ENCODE measurements at places on chromosomes 16 and 17.

GRCh38 chr16:15650698-15651171 is 690 bp downstream of the NDE1 start:
- no peak for DNase-seq

DNA sequence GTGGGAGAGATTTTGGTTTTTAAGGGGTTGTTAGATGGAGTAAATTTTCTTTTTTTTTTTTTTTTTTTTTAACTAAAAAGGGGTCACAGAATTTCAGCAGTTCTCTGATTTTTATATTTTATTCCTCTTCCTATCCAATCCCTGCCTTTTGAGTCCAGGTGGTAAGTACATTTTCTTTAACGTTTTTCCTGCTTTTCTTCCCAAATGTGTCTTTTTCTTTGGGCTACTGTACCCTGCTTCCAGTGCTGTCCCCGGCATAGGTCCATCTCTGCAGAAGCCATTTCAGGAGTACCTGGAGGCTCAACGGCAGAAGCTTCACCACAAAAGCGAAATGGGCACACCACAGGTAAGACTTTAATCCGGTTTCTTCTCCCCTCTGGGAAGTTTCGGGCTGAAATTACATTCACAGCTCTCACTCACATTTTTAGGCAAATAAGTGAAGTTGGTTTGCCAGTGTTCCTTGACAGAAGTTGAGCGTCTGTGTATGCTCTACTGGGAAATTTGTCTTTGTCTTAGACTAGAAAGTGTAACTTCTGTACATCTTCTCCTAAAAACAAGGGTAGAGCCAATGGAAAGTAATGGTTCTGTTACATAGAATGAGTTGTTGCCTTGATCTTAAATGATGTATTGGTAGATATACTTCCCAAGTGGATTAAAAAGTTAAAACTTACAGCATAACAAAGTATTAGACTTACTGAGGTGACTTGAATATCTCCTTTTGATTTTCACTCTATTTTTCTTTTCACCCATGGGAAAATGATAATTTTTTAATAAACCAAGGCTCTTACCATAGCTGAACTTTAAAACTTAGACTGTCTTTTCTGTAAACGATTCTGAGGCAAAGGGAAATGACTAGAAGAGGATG is 54.5 kb downstream of the TUBD1 start:
- no peak for DNase-seq

GRCh38 chr16:1277151-1277598 is 21.3 kb downstream of the TPSD1 start:
- no peak for DNase-seq

GRCh38 chr17:73228748-73229236 is 32.9 kb downstream of the CPSF4L start:
- DNase-seq, result no peak

- DNase-seq, result no peak
Measured at GRCh38 chr16:81181013-81181720, 57.3 kb upstream of the BCO1 start.

DNA sequence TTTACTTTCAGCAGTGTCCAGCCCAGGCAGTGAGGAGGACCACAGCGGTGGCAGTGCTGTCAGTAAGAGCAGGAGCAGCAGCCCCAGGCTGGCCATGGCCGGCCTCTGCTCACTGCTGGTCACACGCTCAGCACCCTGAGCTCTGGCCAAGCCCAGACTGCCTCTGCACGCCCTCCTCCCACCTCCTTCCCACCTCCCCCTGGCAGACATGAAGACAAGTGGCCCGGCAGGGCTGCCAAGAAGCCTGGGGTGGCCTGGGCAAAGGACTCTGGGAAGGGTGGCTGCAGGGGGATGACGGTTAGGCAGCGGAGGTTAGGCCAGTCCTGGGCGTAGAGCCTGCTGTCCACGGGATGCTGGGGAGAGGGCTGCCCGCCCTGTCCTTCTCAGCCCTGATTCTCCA is at the start of gene C16orf89:
TSS of gene C16orf89 (minus strand) at position 144 of the 400 bp plus-strand sequence. CDS start at position 96, 48 bp downstream.
- no peak for DNase-seq

GRCh38 chr17:81337476-81337879 is 42.4 kb upstream of the SLC38A10 start:
- no peak for DNase-seq

GRCh38 chr16:75218256-75219076 is at the start of gene CTRB1:
Gene CTRB1 (plus strand): TSS chr16:75218988. CDS start chr16:75219008, 20 bp downstream.
- no peak for DNase-seq

DNA sequence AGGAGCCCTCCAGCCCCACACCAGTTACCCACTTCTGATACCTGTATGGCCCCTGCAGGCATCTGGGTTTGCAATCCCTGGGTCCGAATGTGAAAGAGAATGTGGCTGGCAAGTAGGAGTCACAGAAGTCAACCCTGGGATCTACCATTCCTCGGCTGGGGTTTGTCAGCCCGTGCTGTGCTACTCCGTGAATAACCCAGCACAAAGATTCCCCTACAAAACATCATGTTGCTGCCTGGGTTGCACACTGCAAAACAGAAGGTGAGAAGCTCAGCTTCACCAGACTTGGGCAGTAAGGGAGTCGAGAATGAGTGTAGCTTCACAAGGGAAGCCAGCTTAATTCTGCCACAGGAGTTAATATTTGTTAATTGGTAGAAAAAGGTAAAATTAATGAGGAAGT is 137.1 kb downstream of the ZFHX3 start:
- DNase-seq, result no peak

- no peak for DNase-seq
Measured at GRCh38 chr16:53515259-53515658, 12.2 kb upstream of the AKTIP start.

DNA sequence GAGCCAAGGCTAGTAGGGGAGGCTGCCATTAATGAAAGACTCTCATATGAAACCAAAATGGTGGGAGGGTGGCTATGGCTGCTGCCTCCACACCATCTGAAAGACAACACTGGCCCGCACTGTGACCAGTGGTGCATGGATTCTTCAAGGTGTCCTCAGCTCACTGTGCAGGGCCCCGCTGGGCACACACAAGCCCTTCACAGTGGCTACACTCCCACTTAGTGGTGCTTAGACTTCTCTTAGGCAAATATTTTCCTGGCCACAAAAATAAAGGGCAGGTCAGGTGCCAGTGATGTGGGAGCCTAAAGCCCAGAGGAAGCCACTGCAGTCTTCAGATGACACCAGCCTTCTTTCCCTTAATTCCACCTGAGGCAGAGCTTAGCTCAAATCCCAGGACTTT is 38.1 kb upstream of the IRX3 start:
- DNase-seq, result no peak

- no peak for DNase-seq
Measured at GRCh38 chr16:81680444-81681275, 98.4 kb upstream of the PLCG2 start.

DNA sequence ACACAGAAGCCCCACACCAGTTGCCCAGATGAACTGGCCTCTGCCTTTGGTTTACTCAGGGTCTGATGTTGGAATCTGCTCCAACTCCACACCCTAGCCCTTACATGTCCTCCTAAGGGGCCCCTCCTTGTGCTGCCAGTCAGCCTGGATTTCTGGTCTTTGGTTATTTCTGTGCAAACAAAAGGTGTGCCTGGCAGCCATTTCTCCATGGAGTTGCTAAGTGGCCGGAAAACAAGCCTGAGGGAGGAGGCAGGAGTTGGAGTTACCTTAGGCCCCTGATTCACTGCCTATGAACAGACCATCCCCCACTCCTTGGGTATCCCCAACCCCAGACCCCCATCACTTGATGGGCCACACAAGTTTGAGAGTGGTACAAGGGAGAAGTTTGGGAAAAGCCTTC is 4.4 kb upstream of the ALKBH5 start:
- DNase-seq, result no peak

DNA sequence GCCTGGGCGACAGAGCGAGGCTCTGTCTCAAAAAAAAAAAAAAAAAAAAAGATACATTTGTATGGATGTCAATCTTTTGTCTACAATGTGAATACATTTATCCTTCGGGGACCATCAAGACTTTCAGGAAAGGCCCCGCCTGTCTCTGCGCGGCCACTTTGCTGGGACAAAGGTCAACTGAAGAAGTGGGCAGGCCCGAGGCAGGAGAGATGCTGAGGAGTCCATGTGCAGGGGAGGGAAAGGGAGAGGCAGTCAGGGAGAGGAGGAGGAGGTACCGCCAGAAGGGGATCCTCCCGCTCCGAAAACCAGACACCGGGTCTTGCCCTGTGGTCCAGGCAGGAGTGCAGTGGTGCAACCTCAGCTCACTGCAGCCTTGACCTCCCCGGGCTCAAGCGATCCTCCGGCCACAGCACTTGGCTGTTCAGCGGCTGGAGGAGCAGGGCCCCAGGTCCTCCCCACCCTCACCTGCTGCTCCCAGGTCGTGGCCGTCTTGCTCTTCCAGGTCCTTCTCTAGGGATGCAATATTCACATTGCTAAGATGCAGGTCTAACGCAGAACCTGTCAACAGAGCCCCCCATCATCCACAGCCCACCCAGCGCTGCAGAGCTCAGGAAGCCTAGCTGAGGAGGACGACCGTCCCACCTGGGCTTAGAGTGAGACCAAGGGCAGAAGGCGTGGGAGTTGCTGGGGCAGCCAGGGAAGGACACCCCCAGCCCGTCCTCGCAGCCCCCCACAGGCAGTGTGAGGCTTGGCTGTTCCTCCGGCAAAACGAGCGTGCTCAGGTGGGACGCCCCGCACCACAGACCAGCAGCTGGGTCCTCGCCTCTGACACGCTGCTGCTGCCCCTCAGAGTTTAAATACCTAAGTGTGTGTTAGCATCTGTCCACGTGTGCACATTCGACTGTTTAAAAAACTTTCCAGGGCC is 19.6 kb downstream of the GNPTG start:
- DNase-seq, result no peak

DNA sequence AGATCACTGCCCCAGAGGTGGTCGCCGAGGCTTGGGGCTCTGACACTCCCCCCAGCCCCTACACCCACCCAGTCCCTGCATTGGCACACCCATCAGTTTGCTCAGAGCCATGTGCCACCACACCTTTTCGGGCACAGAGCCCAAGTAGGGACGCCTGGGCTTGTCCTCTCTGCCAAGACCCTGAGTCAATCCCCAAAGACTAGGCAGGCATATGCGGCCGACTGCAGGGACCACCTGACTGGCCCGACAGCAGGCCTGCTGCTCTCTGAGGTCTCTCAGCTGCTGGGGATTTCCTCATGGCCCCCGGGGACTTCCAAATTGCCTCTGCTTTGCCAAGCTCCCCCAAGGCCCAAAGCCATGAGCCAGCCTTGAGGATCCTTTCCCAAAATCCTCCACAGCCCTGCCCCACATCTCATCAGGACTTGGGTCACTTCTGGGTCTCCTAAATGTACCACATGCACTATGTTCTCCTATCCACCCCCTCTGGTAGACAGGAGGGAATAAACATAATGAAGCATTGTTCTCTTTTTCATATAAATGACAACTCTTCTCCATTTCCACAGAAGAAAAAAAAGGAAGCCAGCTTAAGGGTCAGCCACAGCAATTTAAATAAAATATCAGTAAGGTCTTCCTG is 30.6 kb downstream of the MYO18A start:
- DNase-seq, result no peak

- DNase-seq, result no peak
Measured at GRCh38 chr16:49558451-49558850, 184.8 kb downstream of the C16orf78 start.

GRCh38 chr16:19329932-19330331 is 44.4 kb downstream of the CLEC19A start:
- no peak for DNase-seq

- no peak for DNase-seq
Measured at GRCh38 chr16:54933281-54934011, 2.8 kb downstream of the IRX5 start.

DNA sequence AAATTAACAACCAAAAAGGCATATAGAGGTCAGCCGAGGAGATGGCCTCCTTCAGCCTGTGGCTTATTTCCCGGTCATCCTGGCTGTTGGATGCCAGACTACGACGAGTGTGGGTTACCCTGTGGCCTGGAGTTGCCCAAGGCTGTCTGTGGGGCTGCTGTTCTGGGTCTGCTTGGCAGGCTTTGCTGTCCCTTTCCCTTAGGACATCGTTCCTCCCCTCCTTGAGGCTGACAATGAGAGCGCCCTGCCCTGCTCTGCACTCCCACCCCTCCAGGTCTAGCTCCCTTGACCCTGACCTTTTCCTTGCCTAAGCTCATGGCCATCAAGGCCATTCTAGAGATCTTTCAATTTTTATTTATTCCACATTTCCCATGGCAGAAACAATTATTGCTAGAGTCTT is 1.9 kb upstream of the CBFB start:
- no peak for DNase-seq

DNA sequence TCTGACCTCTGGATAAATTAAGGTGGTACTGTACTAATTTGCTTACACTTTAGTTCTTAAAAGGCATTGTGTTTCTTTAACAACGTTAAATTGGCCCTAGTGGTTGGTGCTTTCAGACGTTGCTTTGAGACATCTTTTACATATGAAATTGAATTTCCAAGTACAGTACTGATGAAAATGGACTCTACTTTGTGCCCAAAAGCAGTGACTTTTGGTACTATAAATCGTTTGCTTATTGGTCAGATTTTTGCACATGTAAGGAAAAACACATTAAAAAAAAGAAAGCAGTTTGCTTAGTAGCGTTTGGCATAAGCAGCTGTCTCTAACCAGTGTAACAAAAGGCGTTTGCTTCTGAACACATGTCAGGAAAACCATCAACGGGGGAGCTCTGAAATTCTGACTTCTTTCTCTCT is 139.6 kb downstream of the CDK5R1 start:
- DNase-seq, result no peak

DNA sequence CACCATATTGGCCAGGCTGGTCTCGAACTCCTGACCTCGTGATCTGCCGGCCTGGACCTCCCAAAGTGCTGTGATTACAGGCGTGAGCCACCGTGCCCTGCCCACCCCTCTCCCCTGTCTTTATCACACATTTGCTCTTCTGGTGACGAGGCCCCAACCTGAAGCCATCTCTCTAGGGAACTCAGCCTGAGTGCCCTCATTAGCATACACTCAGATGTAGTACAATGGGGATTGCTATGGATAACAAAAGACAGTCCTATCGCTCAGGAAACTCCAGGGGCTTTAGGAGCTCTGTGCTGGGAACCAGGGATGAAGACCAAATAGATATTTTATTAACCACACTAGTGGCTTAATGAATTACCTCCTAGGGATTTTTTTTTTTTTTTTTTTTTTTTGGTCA is 100.7 kb downstream of the MARF1 start:
- no peak for DNase-seq

DNA sequence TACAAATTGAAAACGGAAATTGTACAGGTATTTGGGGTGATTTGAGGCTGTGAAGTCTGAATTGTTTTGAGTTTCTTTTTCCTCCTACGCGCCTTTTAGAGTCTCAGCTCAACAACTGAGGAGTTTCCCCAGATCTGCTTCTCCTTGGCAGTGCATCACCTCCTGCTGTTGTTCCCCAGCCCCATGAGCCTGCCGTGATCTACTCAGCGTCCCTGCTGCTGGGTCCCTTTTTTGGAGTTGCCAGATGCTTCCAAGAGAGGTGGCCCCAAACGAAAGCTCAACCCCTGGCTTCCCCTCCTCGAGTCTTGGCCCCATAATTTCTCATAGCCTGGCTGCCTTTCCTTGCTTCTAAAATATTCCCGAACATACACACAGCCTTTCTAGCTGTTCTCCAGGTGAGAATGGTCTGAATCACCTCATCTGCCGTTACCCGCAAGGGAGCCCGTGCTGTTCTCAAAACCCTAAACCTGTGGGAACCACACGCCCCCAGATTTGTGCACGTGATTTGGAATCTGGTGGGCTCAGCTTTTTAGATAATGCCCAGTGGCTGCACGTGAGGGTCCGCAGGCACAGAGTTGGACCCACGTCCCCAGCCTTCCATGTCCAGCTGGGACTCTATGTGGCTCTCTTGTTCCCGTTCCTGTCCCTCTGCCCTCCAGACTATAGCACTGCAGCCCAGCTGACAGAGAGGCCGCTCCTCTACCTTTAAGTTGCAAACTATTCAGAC is 179.1 kb upstream of the CHMP6 start:
- no peak for DNase-seq
